ENCODE measurements at places on chromosomes 5 and 9.

DNA sequence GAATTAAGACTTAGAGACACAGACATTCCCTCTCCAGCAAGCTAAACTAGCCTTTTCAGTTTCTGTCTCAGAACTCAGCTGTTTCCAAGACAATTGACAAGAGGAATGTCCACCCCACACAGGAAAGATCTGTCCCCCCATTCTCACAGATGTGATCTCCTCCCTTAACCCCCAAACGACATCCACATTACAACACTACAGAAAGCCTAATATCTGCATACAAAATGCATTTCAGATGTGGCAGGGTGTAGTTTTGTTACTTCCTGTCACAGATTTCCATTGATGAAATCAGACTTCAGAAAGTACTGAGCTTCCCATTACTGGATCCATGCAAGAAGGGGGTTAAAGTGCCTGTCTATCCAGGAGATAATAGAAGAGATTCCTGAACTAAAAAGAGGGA is 2.9 kb upstream of the ARSI start:
- no peak for DNase-seq

- DNase-seq, result peak; percentile 73
Measured at GRCh38 chr9:35960039-35960655, 2.2 kb upstream of the OR2S2 start.

DNA sequence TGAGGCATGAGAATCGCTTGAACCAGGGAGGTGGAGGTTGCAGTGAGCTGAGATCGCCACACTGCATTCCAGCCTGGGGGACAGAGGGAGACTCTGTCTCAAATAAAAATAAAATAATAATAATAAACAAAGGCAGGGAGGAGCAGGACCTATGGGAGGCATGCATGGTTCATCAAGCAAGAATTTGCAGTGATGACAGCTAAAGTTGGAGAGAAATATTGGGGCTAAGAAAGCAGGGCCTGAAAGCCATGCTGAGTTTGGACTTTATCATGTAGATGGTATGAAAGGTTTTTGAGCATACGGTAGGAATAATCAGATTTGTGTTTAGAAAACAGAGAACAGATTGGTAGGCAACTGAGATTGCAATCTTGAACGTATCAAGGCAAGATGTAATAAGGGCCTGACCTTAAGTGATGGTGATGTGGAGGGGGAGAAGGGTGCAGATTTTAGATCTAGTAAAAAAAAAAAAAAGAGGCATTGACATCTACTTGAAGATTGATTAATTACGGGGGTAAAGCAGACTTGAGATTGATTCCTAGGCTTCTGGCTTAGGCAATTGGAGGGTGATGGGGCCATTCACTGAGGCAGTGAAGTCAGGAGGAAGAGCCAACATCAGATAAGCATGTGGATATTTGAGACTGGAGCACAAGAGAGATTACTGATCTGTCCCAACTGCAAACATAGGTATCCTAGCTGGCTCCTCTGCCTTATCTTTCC is 50.7 kb downstream of the CFAP95 start:
- DNase-seq, result peak; percentile 16

DNA sequence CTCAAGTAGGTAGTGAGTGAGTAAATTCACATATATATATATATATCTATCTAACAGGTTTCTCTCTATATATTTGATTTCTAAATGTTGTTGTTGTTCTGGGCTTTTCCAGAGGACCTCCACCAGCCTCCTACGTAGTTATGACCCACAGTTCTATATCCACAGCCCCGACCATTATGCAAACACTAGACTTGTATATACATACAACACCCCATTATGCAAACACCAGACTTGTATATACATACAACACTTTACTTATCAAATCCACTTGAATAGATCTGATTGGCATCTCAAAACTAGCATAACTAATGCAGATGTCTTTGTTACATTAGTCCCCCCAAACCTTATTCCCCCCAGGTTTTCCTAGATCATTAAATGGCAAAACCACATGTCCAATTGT is 108.7 kb downstream of the JAKMIP2 start:
- no peak for DNase-seq

DNA sequence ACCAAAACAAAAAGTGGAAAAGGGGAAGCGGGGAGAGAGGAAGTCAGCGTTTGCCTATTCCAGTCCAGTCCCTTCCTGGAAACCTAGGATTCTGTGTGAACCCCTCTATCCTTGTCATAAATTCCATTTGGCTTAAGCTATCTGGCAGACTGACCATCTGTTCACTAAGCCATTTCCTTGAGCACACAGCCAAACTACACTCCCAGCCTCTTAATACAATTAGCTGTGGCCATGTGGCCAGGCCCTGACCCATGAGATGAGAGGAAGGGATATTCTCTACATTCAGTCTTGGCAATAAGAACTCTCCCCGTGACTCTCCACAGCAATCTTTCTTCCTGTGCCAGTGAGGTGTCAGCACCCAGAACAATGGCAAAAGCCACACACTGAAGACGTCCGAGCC is 424.8 kb downstream of the TLE1 start:
- peak; percentile 22 for DNase-seq

GRCh38 chr5:144549580-144549979 is 378.9 kb downstream of the KCTD16 start:
- DNase-seq, result no peak

- no peak for DNase-seq
Measured at GRCh38 chr9:72305707-72306106, 59.3 kb downstream of the ZFAND5 start.

DNA sequence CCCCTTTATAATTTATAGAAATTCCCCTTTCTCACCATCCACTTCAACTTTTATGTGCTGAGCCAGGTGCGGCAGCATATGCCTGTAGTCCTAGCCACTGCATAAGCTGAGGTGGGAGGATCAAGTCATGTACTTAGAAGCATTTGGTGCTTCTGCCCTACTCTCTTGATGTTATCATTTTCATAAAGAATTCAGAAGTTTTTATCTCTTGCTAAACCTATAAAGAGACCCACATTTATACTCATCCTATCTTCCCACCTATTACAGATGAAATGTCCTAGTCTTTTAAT is 18.5 kb downstream of the HMMR start:
- DNase-seq, result no peak

DNA sequence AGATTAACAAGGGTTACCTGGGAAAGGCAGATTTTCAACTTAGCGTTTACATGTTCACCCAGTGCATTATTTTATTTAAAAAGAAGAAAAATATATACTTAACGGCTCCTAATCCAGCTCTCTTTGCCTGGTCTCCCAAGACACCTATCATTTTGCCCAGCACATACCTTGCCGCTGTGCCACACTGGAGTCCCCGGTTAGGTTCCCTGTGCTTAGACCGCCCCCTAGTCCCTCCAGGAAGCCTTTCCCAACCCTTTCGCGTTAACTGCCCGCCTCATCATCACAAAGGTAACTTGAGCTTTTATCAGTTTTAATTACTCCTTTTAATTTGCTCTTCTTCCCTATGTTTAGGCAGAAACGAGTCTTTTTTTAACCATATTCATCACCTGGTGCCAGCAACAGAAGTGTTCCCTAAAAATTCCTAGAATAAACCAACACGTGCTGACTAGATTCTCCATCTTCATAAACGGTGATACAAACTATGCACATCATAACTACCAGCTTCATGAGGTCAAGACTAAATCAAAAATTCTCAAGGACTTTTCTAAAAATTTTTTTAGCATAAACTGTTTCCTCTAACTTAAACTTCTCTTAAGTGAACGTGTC is 19.7 kb downstream of the DNAJA1 start:
- no peak for DNase-seq

- no peak for DNase-seq
Measured at GRCh38 chr5:94366811-94367210, 251.6 kb downstream of the KIAA0825 start.

DNA sequence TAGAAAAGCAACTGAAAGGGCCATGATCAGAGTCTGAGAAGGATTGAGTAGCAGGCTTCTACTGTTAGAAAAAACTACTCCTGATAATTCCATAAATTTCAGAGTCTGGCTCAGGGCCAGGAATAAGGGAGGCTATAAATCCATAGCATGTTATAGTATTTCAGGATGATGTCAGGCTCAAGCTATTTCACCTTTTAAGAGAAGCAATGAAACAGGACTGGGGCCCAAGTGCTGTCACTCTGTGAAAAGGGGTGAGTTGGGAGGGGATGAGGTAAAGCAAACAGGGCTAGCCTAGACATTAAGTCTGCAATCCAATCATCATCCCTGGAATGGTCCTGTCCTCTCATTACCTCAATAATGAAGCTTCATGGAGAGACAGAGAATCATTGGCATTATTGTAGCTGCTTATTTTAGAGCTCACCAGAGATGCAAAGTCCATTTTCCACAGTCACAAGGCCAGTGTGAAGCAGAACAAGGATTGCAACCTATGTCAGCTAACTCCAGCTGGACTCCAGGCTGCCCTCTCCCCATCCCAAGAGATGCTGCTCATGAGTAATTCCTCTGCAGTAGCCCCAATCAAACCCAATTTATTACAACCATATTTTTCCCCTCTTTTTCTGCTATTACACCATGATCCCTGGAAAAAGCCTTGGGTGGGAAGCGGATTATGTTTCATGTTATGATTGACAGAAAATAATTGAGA is 56.0 kb downstream of the PAPPA start:
- DNase-seq, result peak; percentile 66

- DNase-seq, result no peak
Measured at GRCh38 chr9:77221431-77221830, 44.1 kb downstream of the VPS13A start.

- no peak for DNase-seq
Measured at GRCh38 chr9:99244344-99245260, 22.5 kb downstream of the SEC61B start.

DNA sequence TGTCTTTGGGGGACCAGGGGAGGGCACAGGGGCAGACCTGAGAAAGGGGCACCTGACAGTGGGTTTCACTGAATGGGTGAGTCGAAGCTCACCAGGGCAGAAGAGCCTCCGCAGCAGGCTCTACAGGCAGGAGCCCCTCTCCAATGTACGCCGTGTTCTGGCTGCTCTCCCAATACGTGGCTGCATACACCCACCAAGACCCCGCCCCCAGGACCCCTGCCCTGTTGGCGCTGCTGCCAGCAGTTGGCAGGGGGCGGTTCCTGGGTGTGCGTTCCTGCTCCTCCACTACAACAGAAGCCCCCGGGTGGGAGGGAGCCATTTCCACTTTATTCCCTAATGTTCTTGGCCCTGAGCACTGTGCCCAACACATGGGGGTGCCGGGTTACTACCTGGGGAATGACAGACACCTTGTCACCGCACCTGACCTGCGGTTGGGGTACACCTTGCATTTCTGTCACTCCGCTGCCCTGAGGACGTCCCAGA is 30.3 kb downstream of the SARDH start:
- no peak for DNase-seq

GRCh38 chr5:67693956-67694809 is 497.6 kb upstream of the CD180 start:
- no peak for DNase-seq

DNA sequence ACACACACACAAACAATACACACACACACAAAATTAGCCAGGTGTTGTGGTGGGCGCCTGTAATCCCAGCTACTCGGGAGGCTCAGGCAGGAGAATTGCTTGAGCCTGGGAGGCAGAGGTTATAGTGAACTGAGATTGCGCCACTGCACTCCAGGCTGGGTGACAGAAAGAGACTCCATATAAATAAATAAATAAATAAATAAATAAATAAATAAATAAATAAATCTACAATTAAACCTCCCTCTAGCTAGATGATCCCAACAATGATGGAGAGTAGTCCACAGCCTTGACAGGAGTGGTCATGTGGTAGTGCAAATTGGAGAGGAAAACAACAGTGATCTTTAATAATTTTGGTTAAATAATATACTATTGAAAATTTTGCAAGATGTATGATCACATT is 1739.0 kb upstream of the C9orf72 start:
- no peak for DNase-seq

DNA sequence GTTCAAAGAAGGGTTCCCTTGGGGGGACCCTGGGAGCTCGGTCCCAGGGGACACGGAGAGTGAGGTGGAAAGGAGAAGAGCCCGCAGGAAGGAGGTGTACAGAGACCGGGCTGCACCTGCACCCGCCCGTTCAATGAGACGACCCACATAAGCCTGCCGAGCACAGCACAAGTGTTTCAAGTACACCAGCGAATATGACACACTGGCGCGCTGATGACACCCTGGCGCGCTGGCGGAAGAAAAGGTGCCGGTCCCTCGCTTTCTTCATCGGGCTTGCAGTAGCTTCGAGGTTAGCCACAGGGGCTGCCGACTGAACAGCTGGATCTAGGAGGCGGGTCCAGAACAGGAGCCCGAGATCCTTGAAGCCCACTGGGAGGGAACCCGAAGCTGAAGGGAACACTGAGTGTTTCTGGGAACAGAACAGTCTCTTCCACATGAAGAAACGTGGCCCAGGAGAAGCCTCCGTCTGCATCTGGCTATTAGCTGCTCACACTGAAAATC is 1.4 kb downstream of the TBC1D9B start:
- DNase-seq, result no peak

DNA sequence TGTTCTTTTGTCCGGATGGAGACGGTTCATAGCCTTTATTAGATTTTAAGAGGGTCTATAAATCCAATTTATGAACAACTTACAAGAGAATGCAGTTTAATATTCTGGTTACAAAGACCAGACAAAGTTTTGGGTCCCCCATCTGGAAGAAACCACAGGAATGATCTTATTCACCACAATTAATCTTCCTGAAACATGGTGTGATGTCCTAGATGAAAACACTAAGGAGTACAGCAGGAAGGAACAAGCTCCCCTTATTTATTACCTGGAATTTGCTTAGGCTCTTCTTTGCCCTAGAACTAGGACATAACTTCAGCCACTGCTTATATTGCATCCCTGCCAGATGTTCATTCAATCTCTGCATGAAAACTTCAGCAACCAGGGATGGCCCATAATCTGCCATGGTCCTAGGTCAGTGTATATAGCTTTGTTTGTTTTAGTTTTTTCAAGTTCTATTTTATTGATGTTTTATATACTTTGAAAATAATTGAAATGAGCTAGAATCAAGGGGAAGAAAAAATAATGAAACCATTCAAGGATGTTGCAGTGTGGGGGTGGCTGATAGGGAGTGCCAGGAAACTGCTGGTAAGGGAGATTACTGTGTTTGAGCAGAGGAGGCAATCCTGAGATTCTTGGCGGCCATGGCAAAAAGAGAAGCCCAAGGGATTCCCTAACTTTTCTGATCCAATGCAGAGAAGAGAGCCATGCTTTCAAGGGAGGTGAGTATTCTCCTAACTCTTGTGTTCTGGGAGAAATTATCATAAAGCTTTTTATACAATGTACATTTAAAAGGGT is 16.8 kb downstream of the TXNDC8 start:
- DNase-seq, result peak; percentile 62

DNA sequence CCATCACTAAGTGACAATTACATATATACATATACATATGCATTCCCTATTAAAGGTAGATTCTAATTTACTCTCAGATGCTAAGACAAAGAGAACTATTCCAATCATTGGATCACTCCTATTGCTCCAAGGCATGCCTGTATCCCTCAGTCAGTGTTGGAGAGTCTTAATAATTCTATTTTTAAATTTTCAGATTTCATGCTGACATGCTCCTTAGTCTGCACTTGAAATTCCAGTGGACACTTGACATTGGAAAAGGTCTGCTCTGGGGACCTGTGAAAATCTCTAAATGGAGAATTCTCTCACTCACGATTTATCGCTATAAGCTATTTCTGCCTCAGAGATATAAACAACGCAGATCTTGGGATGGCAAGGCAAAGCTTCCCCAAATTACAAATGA is 3.9 kb upstream of the FUBP3 start:
- no peak for DNase-seq

Data from NCI-H226 (cell line).